ENCODE measurements at places on chromosomes 13 and 19.

DNA sequence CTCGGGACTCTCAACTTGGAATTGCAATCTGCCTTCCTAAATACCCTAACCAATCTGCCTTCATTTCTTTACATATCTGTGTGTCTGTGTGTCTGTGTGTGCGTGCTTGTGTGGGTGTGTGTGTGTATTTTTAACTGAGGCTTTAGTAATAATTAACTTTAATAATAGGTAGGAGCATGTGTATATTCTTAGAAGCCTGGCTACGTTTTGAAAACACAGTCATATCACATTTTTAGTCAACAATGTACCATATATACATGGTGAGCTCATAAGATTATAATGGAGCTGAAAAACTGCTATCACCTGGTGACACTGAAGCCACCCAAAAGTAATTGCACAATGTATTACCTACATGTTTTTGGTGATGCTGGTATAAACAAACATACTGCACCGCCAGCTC is 65.4 kb upstream of the ATXN8OS start:
- DNase-seq: no peak

GRCh38 chr19:10945264-10945663 is 15.6 kb upstream of the SMARCA4 start:
- no peak for DNase-seq

DNA sequence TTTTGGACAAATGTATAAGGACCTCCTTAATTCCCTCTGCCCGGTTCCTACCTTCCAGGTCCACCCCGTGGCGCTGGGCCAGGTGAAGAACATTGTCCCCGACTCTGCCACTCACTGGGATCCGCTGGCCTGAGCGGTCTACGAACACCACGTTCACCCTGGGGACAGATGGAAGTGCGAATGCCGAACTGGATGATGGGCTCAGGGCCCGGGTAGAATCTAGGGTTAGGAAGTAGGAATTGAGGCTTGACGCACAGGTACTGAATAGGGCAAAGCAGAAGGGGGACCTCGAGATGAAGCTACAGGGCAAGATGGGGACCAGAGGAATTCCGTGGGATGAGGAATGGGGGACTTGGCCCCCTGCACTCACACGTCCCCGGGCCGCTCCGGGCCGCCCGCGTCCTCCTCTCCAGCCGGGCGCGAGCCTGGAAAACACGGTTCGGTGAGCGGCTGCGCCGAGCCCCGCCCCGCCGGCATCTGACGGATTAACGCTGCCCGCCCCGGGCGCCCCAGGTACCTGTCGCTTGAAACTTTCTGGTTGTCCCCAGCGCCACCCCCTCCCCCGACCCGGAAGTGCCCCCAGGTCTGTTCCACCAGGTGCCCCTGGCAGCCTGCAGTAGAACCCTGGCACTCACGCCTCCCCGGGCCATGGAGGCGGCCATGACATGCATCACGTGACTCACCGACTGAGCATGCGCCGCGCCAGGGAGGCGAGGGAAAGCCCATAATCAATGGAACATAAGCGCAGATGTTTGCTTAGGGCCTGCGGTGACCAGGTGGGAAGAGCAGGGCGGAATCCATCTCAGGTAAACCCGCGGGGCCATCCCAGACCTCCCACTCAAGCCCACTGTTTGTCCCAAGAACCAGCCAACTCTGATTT is at the start of gene FDX2:
Gene FDX2, minus strand, starts transcription at position 681 of the 880 bp plus-strand sequence. Its CDS starts 19 bp downstream, at position 662.
- DNase-seq: no peak

- DNase-seq: no peak
Observed at GRCh38 chr13:22311734-22312404, 641.0 kb downstream of the FGF9 start.

DNA sequence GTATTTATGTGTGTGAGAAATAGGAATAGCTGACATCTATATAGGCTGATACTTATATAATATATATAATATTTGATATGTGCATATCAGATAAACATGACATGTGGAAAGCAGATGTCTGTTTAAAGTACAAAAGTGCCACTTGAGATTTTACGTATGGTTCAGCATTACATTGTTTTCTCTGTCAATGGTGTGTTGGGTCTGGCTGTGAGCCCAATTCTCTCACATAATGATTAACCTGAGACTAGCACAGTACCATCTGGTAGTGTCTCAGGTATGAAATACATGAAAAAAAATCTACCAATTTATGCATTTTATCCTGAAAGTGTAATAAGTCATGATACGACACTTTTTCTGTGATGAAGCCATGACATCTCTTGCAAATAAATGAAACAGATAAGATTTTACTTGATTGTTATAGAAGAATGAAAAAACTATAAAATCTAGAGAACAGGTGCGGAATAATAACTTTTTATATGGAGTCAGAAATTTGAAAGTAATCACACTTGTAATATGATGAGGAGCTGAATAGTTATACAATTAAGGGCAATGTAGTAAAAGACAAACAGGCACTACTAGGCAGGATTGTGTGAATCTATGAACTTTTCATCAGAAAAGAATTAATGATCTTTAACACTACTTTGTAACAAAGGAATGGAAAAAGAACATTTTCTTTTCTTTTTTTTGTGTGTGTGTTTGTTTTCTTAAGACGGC is 1405.0 kb downstream of the OLFM4 start:
- DNase-seq: no peak

- no peak for DNase-seq
Observed at GRCh38 chr19:53945441-53945840, 17.3 kb upstream of the CACNG8 start.

DNA sequence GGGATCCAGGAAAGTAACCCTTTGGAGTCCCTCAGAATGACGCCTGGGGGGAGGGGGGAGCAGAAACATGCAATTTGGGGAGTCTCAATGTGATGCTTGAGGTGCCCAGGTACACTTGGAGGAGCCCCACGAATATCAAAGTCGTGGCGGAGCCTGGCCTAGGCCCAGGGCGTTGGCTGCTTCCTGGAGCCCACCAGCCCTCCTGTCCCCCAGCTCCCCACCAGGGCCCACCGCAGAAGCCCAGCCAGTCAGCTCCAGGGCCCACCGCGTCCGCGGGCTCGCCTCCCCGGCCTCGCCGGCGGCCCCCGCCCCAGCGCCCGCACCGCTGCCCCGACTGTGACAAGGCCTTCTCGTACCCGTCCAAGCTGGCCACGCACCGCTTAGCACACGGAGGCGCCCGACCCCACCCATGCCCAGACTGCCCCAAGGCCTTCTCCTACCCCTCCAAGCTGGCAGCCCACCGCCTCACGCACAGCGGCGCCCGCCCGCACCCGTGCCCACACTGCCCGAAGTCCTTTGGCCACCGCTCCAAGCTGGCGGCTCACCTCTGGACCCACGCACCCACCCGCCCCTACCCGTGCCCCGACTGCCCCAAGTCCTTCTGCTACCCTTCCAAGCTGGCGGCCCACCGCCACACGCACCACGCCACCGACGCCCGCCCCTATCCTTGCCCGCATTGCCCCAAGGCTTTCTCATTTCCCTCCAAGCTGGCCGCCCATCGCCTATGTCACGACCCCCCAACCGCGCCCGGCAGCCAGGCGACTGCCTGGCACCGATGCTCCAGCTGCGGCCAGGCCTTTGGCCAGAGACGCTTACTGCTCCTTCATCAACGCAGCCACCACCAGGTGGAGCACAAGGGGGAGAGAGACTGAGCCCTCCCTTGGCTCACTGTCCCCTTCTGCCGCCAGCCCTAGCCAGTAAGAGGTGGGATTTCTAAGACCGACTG is 2.1 kb downstream of the ZNF575 start:
- peak; percentile 92 for DNase-seq

DNA sequence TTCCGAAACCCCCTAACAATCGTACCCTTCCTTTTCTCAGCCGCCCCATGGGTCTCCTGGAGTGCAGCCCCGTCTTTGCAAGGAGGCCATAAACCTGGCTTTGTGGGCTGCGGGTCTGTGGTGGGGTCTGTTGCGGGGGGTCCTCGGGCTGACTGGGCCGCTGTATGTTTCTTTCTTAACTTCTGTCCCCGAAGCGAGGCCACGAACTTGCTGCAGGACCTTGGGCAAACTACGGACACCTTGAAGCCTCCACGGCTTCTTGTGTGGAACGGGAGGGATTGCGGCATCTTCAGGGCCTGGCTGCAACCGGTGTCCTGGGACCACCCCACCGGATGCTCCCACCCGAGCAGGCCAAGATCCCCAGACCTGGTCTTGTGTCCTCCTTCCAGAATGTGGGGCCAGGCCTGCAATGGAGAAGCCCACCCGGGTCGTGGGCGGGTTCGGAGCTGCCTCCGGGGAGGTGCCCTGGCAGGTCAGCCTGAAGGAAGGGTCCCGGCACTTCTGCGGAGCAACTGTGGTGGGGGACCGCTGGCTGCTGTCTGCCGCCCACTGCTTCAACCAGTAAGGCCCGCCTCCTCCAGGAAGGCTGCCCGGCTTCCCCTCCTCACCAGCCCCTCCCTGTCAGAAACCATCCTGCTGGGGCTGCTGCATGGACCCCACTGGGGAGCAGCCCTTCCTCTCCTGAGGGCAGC is 12.0 kb downstream of the TIMM13 start:
- no peak for DNase-seq

GRCh38 chr13:54232700-54233099 is 1204.1 kb downstream of the OLFM4 start:
- no peak for DNase-seq

GRCh38 chr13:32426990-32427851 is 709 bp downstream of the N4BP2L1 start:
- DNase-seq: no peak

GRCh38 chr13:97822377-97822776 is 131.1 kb upstream of the IPO5 start:
- no peak for DNase-seq

DNA sequence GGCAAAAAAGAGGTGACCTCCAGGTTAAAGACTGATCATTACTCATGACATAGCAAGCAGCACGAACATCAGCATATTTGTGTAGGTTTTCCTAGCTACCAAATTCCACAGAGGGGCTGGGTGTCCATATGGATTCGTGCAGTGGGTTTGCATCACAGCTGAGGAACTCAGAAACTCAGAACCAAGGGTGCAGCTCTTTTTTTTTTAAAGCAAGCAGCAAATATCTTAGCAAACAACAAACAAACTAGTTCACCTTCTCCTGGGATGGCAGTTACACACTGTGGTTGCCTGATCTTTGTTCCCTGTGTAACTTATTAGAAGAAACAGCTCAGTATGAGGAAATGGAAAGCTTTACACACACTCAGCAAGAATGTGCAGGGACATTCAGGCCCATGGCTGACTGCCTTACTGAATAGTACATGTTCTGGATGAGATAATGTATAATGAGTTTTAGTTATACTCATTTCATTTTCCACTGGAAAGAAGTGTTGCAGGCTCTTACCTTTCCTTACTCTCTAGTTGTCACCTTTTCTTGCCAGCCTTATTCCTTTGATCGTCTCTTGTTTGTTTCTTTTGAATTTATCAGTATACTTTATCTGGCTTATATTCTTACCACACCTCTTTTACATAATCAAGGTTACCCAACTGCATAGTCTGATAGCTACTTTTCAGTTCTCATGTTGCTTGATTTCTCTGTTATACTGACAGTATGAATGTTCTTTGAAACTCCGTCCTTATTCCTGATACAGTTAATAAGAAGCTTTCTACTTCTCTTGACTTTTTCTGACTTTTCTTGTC is 4.3 kb downstream of the NDFIP2 start:
- DNase-seq: no peak

GRCh38 chr19:13164343-13165161 is 14.3 kb downstream of the IER2 start:
- no peak for DNase-seq
